ENCODE measurements at places on chromosomes 5 and 9.

DNA sequence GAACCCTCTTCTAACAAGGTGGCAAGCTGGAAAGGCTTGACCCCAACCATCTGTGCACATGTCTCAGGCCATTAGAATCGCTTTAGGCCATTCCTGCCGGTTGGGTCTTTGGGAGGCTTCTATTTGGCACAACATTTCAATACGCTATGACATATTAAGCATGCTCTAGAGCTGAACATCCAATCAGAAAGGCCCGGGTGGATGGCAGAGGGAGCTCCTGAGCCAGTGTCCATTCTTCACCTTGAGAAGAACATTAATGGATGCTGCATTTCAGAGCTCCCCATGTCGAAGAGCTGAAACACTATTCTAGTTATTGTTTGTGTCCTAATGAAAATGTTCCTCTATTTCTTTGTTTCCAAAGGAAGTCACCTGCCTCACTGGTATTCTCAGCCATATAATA, 12.8 kb downstream of the SPATA9 start:
- no peak for DNase-seq

GRCh38 chr5:4625206-4625896, 514.8 kb upstream of the ADAMTS16 start:
- no peak for DNase-seq

DNA sequence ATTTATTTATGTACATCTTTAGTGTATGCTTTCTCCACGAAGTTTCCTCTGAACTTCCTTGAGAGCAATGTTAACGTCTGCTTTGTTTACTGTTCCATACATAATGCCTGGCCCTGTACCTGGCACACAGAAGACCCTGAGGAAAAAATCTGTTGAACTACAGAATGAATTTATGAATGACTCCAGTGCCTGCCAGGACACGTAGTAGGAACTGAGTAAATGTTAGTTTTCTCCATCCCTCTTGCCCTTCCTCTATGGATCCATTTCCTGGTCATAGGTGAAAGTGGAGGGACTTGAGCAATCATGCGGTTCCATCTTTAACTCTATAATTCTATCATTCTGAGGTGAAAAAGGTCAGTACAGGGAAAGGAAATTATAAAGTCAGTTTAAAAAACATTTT, 117.7 kb downstream of the MAPKAP1 start:
- DNase-seq, result no peak

DNA sequence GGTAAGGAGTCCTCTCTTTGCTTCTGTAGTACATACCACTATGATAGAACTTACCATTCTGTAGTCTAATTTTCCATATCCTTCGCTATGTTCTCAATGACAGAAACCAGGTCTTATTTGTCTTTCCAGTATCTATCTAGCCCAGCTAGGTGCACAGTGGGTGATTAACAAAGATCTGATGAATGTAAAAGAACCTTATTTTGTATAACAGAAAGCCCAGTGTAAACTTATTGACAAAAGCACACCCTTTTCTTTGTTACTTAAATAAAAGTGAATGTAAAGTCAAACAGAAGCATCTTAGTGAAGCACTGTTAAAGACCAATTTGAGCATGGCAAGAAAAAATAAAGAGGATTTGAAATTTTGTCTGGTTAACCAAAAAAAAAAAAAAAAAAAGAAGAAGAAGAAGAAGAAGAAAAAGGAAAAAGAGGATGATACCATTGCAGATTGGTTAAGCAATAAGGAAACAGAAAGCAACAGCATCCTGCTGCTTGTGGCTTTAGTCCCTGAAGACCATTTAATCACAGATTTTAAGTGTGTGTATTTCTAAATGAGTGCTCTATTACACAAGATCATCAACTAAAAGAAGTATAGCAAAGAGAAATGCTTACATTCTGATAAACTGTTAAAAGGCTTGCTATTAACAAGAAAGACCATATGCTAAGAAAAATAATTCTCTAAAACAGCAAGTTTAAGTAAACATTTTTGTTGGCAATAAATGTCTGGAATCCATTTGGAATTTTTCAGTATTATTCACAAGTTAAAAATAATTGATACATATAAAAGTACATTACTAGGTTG, 21.2 kb downstream of the MEGF9 start:
- DNase-seq, result no peak

- no peak for DNase-seq
Measured at GRCh38 chr9:135849181-135849580, 58.2 kb downstream of the CAMSAP1 start.

- no peak for DNase-seq
Measured at GRCh38 chr9:15160673-15161072, 146.3 kb downstream of the TTC39B start.

DNA sequence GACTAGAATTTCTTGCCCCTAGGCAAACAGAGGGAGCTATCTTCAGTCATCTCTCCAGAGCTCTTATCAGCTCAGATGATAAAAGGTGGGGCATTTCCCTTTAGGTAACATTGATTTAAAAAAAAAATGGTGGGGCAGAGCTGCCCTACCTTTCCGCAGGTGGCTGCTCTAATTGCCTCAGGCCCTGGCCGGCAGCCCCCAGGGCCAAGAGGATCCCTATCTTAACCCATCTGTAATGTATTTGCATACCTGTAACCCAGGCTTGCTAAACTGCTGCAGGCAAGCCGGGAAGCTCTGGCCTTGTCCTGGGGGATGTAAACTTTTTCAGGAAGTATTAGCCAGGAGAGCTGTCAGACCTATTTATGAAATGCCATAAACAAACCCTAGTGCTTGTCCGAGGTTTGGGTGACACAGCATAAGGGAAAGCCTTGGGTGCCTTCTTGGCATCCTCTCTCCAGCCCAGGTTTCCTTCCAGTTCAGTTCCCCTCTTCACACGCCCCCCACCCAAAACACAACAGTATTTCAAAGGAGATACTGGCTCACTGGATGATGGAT, 20.9 kb upstream of the ZSWIM6 start:
- DNase-seq, result no peak

DNA sequence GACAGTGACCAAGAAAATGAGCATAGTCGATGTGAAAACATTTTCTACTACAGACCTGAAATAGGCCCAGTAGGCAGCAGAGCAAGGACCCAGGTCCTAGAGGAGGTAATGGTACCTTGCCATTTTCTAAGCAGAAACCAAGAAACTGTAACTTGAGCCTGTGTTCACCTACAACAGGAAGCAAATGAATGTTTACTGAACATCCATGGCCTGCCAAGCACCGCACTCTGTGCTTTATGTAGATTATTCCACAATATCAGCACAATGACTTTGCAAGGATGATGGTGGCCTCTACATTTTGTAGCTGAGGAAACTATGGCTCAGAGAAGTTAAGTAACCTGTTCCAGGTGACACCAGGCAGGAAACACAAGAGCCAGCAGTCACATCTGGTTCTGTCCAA, 215.3 kb downstream of the SPOCK1 start:
- no peak for DNase-seq

- no peak for DNase-seq
Measured at GRCh38 chr5:124697501-124697900, 48.9 kb downstream of the ZNF608 start.

- DNase-seq, result no peak
Measured at GRCh38 chr9:107833295-107833694, 343.7 kb upstream of the KLF4 start.

- no peak for DNase-seq
Measured at GRCh38 chr5:82374637-82375036, 96.5 kb upstream of the RPS23 start.

DNA sequence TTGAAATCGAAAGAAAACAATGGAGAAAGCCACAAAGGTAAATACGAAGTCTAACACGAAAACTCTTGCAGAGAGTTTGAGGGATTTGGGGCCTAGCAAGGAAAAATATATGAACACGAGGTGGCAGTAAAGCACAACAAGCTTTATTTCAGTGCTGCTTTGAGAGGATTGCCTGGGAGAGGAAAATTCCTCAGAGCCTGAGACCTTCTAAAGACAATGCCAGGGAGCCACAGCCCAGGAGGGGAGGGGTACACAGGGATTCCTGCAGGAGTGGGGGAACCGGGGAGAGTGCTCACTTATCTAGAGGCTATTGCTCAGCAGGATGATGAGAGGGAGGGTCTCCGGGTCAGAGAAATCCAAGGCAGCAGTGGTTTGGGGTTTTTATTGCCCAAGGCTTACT, 134.9 kb upstream of the ADCY2 start:
- DNase-seq, result peak; percentile 78

- DNase-seq, result peak; percentile 51
Measured at GRCh38 chr5:124662181-124662781, 84.2 kb downstream of the ZNF608 start.

DNA sequence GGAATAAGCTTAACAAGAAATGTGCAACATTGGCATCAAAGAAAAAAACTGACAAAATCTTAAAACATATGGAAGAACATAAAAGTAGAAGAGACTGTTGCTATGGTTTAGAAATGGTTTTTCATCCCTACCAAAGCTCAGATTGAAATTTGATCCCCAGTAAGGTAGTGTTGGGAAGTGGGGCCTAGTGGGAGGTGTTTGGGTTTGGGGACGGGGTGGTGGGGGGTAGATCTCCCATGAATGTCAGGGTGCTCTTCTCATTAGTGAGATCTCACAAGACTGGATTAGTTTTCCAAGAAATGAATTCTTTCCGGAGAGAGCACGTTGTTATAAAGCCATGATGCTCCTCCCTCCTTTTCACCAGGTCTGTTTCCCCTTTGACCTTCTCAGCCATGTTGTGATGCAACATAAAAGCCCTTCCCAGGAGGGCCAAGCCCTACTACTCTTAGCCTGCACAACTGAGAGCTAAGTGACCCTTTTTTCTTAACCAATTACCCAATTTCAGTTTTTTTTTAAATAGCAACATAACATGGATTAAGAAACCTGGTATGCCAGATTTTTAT, 10.6 kb downstream of the TMEM167A start:
- DNase-seq, result peak; percentile 56

GRCh38 chr5:170450061-170450669, 53.7 kb upstream of the KCNIP1 start:
- no peak for DNase-seq

GRCh38 chr5:109838157-109838556, 148.4 kb downstream of the MAN2A1 start:
- no peak for DNase-seq

DNA sequence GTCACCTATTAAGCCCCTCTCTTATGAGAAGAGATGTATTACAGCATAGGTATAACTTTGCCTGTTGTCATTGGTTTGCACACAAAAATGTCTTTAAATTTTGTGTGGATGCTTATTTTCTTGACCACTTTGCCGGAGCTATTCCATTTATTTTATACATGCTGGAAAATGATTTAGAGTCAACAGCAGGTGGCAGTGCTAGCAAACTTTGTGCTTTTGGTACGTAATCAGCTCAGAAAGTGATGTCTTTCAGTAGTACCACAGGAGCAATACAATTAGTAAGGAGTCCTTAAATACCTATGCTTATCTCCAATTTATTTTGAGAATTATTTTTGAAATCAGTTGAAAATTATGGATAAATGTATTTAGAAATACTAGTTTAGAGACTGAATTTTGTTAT, 19.8 kb upstream of the NUDT12 start:
- peak; percentile 37 for DNase-seq

DNA sequence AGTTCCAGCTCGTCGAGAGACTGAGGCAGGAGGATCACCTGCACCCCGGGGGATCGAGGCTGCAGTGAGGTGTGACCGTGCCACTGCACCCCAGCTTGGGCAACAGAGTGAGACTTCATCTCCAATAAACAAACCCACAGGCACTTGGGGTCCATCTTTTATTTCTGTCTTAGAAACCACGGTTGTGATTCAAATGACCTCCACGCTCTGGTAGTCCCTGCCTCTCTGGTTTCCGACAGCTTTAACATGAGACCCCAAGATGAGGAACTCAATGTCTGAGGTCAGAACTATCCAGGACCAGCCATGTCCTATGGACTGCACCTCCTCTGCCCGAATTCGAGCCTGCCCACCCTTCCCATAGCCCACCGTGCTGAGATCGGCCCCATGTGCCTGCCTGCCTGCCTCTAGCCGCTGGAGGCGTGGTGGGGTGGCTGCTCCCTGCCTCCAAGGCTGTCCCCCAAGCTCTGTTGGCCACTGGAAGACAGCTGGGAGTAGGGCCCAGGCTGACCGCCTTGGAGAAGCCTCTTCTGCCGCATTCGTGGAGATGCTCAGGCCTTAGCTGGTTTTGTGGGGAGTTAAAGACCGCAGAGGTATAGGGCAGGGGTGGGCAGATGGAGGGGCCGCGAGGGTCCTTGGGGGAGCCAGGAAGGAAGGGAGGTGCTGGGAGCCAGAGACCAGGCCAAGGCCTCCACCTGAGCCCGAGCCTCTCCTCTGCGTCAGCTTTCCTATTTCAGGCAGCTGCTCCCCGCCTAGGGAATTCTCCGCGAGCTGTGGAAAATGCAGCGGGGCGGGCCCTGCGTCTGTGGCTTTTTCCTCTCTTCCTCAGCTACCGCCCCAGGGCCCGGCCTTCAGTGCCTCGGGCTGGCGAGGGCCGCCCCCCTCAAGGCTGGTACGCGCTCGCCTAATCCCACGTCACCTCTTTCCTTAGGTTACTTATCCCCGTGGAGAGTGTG, 6.9 kb upstream of the WDR5 start:
- DNase-seq, result no peak

DNA sequence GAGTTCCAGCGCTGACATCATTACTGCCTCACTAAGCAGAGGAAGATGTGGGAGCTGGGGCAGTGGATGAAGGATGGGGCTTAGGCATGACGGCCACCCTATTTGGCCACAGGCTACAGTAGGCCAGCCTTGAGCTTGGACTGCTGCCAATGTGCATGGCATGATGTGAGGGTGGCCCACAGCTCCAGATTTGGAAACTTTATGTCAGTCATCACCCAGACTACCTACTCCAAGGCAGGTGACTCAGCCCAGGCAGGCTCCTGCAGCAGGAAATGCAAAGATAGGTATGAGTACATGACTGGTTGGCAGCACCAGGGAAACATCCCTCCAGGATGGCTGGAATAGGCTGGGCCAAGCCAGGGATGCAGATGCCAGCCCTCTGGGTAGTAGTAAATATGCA, 303.6 kb downstream of the SPOCK1 start:
- DNase-seq, result no peak

GRCh38 chr9:26058111-26058895, 380.1 kb upstream of the TUSC1 start:
- DNase-seq, result no peak

DNA sequence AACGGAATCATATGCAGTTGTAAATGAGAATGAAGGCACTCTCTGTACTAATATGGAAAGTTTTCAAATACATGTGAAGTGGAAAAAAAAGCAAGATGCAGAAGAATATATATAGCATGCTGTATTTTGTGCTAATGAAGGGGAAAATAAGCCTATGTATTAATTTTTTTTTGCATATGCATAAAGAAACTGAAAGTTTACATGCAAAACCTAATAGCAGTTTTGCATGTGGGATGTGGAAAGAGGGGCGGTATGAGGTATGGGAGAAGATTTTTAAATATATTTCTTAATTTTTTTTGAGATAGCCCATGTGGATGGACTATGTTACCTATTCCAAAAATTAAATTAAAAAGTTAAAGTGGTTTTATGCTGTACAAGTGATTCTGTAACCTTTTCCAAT, 83.7 kb upstream of the IL12B start:
- DNase-seq, result no peak

All from neuronal stem cell (in vitro differentiated cells).